ENCODE measurements at places on chromosomes 2 and 18.

DNA sequence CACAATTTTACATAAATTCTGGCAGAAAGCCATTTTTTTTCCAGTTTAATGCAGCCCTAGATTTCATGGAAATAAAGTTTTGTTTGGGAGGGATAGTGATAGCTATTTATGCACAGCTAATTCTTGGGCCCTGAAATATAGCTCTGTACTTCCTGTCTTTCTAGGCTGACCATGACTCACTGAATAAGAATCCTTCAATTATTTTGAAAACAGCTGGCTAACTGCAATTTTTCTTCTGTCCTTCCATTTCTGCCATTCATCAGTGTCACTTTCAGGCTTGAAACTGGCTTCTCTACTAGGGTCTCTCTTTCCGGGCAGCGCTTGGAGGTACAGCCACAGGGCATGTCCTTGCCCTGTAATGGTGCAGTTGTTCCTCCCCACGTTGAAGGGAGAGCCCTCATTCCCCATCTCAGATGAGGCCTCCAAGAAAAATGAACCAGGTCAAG is 97.1 kb upstream of the TMEM178A start:
- H3K4me1 ChIP-seq: no peaks in the 10 kb centered on the region
- no peak overlapping the region for H3K4me3 ChIP-seq
- peaks cover 4% of the 10 kb centered on the region for H3K36me3 ChIP-seq
- H3K27me3 ChIP-seq: peaks cover 1% of the 10 kb centered on the region

GRCh38 chr18:22847392-22847791 is 85.7 kb upstream of the RBBP8 start:
- H3K36me3 ChIP-seq: no peaks in the 10 kb centered on the region
- no peak overlapping the region for H3K4me3 ChIP-seq
- H3K4me1 ChIP-seq: no peaks in the 10 kb centered on the region
- H3K27me3 ChIP-seq: no peaks in the 10 kb centered on the region
- H3K27ac ChIP-seq: no peak overlapping the region

DNA sequence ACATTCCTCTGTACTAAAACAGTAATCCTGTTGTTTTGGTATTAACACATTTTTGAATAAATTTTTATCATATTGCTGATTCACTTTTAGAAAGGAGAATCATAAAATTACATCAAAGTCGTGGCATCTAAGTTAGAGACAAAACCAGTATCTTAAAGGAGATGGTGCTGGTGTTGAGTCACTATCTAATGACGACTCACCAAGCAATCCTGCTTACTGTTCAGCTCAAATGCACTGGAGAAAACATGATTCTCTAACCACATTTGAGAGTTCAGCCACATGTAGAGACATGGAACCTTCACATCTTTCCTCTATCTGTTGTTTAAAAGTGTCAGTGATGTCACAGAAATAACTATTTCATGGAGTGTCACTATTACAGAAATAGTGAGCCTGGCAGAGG is 473.8 kb downstream of the TGIF1 start:
- DNase-seq: no peak
- H3K4me3 ChIP-seq: no peak overlapping the region
- no peaks in the 10 kb centered on the region for H3K36me3 ChIP-seq
- H3K27ac ChIP-seq: no peak overlapping the region
- no peaks in the 10 kb centered on the region for H3K27me3 ChIP-seq
- H3K4me1 ChIP-seq: no peaks in the 10 kb centered on the region

DNA sequence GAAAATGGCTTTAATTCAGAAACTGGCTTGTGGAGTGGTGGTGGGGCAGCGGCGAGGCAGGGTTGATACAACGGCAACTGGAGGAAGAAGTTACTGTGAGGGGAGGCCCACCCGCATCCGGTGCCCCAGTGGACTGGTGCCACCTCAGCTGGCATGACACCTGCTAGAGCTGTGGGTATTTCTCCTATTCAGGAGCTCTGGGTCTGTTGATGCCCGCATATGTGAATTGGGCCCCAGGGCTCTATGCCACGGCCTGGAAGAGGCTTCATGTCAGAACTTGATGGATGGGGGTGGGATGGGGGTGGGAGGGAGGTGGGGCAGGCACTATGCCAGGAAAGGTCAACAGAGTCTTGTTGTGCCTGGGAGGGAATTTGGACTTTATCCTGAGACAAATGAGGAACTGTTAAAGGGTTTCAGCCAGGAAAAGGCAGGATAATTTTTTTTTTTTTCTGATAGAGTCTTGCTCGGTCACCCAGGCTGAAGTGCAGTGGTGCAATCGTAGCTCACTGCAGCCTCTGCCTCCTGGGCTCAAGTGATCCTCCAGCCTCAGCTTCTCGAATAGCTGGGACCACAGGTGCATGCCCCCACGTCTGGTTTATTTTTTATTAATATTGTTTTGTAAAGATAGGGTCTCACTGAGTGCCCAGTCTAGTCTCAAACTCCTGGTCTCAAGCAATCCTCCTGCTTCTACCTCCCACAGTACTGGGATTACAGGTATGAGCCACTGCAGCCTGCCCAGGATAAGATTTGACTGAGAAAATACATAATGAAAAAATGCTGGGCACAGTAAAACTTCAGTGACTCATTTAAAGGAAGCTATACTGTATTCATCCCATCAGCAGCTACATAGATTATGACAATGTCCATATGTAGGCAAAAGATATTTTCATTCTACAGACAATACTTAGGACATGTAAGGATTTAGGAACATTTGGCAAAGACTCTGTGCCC is 52.6 kb downstream of the SH2D6 start:
- no peak overlapping the region for H3K4me3 ChIP-seq
- H3K36me3 ChIP-seq: no peaks in the 10 kb centered on the region
- peaks cover 9% of the 10 kb centered on the region for H3K4me1 ChIP-seq
- no peak overlapping the region for H3K27ac ChIP-seq
- no peaks in the 10 kb centered on the region for H3K27me3 ChIP-seq

Data from activated B cell treated with CpG ODN at 0.5 μM for 24 hours (primary cell).